Panc1 (cell line): ENCODE measurements at places on chromosomes 3 and 15. TPM values are rescaled to one million over a fixed set of nuclear protein-coding genes. Genes with fewer than 3 reads are reported as not detected.

DNA sequence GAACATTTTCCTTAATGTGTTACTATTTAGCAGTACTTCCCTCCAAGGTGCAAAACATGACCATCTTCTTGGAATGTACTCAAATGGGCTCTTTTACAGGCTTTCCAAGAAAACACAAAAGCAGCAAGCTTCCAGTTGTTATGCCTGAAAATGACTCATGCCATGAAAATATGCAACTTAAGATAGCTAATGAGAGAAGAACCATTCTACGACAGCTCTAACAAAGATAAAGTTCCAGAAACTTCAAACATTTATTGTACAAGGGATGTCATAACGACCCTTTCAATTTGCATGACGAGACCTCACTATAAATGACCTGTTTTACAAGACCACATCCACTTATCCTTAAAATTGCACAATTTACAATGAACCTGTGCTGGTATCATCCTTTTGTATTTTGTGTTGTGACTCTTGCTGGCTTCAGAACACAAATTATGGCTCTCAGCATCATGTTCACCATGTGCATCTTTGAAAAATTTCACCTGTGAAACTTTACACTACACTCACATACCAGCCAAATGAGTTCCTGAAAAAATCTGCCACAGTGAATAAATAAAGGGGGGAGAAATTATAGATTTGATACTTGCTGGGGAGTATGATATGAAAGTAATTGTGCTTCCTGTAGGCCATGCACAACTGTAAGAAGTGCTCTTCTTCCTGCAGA, 433.7 kb downstream of the MAGI1 start:
- DNase-seq = no peak

Gene KNL1
- total RNA-seq = 28.9 TPM

DNA sequence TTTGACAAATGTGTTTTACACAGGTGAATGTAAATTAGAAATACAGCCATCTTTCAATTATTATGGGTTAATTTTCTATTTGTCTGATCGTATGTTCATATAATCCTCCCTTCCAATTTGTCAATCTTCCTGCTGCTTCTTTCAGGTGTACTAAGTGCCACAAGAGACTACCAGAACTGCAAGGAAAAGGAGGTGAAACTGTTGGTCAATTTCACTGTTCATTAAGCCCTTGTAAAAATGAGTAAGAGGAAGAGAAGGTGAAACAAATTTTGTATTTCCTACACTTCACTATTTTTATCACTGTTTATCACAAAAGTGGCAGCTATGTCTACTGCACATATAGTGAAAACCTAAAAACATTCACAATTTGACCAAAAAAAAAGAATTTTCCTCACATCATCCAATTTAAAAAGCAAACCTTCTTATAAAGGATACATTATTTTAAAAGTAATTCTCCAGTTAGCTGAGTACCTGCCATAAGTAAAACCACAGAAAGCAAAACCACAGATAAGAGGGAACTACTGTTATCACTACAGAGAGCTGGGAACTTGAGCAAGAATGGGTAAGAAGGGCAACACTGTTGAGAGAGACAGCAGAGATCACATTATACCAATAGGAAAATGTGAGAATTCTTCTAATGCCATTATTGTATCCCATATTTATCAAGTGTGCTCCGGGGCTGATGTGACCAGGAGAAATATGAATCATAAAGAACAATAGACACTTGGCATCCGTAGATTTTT, 163.0 kb downstream of the TBC1D5 start:
- no peak for DNase-seq

GRCh38 chr3:137165117-137165806, 207.5 kb downstream of the IL20RB start:
- no peak for DNase-seq

DNA sequence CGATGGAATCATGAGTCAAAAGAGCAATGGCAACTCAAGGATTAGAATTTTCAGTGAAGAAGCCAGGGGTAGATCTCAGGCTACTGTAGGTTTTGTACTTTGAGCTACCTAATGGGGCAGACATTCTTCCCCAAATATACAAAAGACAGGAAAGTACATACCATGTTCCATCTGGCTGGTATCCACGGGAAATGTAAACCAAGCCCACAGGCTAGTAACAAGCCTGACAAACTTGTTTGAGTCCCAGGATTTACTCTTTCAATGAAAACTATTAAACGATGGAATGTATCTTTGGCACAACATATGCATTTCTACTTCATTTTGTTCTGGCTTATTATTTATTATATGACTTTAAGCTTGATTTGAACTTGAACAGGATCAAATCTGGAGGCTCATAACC, 44.2 kb upstream of the GOLIM4 start:
- no peak for DNase-seq

GRCh38 chr15:92115834-92116233, 262.3 kb downstream of the SLCO3A1 start:
- DNase-seq = no peak

Gene GOLGA8S
- 0.15 TPM for total RNA-seq

DNA sequence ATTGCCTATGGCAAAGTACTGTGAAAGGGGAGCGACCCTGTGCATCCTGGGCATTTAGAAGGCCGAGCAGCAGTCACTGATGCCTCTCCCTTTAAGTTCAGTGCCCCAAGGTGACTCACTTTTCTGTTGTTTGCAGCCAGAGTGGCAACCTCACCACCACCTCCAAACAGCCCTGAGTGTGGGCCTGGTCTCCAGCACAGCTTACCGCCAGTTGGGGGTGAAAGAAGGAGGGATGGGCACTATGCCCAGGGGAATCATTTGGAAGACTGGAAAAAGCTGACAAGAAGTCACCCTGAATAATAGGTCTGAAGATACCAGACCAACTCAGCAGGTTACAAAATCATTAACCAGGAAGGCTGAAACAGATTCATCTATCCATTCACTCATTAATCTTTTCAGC, 571.8 kb downstream of the EPHB1 start:
- DNase-seq = no peak

DNA sequence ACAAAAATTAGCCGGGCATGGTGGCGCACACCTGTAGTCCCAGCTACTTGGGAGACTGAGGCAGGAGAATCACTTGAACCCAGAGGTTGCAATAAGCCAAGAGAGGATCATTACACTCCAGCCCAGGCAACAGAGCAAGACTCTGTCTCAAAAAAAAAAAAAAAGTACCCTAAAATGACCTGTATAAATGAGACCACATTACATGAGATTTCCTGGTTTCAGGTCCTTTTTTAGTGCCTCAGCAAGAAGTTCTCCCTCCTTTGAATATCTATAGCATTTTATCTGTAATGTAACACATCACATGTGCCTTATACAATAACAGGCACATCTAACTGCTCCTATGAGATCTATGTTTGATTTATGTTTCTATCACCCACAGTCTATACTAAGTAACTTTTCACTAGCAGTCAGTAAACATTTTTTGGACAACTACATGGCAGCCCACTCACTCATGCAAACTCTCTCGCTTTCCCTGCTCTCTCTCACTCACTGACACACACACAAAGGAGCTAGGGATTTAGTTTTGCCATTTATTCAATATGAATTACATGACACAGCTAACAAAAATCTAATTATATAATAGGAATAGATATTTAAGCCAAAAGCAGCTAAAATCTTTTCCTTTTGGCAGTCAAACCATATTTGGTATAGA, 34.1 kb downstream of the ADAM10 start:
- DNase-seq = no peak

DNA sequence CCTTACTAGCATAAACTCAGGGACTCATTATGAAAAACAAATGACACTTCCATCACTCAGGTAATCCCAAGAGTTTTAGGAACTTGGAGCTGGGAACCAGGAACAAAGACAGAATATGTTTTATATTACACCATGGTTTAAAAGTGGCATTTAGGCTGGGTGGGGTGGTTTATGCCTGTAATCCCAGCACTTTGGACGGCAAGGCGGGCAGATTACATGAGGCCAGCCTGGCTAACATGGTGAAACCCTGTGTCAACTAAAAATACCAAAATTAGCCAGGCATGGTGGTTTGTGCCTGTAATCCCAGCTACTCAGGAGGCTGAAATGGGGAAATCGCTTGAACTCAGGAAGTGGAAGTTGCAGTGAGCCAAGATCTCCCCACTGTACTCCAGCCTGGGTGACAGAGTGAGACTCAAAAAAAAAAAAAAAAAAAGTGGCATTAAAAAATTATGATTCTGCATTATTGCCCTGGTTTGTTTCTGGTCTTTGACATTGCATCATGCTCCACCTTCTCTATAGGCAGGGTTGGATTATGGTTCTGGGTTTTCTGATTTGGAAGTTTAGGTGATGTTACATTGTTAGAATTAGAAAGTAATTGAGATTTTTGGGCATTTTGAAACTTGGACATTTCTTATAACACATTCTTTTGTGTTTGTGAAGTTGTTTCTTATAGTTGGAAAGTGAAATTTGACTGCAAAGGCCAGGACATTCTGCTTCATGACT, 19.0 kb downstream of the SQOR start:
- no peak for DNase-seq

DNA sequence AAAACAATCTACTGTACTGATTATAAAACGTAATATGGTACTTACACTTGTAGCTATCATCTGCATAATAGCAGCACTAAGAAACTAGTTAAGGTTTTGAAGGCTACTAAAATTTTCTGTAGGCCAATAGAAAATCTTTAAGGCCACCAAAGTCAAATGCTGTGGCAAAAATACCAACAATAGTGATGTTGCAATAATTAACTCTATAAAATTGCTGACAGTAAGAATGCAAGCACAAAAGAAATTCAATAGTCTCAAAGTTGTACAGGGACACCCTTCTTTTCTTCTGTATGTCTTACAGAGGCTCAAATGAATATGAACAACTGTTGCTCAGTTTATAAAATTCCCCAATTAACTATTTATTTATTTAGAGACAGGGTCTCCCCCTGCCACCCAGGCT, 62.0 kb downstream of the TMCC1 start:
- DNase-seq = no peak

Gene GHSR
- total RNA-seq = not detected

Gene MAGI1
- total RNA-seq = 9.5 TPM

Gene GOLGA8K
- total RNA-seq = 1.5 TPM

DNA sequence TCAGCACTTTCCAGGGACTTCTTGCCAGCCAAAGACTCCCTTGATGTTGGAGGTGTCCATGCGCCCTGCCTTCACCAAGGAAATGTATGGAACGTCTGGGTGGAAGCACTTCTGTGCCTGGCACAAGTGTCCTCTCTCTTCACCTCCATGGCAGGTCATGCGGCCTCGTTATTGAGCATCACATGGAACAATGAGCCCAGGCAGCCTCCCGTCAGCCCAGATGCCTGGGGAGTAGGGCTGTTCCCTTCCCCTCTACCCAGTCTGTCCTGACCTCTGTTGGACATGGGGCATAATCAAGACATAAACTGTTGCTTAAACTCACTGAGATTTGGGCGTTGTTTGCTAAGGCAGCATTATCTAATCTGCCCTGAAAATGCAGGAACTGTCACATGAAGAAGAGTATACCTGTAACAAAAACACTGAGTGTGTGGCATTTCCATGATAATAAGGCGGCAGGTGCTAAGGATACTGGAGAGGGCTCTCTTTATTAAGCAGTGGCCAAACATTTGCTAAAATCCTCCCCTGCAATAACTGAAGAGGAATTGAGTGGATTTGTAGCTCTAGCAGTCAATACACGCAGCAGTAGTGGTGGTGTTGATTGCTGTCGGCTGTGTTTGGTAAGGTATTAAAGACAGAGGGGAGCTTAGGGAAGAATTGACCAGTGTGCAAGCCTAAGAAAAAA, 338.2 kb upstream of the ATP10A start:
- no peak for DNase-seq

GRCh38 chr3:95474338-95474737, 1340.1 kb upstream of the EPHA6 start:
- DNase-seq = no peak

GRCh38 chr15:84833447-84834228, 16.5 kb downstream of the ALPK3 start:
- no peak for DNase-seq

DNA sequence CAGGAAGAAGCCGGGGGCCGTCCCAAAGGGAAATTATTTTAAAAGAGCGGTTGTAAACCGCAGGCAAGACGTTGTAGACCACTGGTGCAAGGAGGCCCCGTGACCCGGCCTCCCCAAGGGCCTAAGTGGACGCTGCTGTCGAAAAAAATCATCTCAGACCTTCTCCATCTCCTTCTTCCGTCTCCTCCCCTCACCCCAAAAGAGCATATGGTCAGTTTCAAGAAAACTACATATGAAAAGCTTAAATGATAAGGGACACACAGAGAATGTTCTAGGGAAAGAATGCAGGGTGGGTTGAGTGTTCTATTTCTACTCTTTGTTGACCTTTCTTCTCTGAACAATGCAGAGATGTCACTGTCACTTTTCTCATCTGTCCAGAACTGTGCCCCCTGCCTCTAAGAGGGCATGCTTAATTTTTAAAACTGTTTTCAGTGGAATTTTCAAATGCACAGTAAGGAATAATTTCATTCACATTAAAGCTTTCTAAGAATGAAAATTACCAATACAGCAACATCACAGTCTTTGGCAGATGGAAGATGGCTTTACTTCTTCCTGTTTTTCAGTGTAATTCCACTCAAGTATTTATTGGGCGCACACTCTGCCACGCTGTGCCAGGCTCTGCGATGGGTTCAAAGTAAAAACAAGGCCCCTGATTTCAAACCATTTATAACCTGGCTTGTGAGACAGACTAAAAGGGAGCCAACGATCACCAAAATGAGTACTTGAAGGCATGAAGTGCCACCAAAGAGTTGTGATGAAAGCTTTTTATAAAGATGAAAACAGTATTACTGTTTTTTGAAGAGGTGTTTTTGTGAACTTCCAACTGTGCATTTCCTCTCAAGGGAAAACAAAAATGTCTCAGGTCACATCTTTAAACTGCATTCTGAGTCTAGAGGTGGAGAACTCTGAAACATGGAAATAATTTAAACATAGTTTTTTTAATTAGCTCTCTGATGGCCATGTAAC, 891 bp upstream of the TOP2B start:
- DNase-seq = no peak

GRCh38 chr3:66227915-66228314, 7.1 kb downstream of the SLC25A26 start:
- DNase-seq = no peak

DNA sequence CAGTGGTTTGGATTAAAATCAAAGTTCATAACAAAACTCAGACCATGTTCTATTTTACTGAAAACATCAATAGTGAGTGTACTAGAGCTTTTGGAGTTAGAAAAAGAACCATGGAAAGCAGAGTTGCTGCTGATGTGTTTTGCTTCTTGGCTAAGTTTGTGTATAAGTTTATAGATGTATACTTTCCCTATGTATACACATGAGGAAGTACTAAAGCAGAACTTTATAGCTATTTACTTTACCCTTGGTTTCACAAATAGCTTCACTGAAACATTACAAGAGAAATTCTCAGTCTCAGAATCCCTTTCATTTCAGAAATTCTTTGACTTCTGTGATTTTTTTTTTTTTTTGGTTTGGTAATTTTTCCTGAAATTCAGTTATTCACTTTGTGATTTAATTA, 229.0 kb downstream of the PTPRG start:
- DNase-seq = no peak

- no peak for DNase-seq
Measured at GRCh38 chr3:166455744-166456143, 618.5 kb upstream of the BCHE start.

DNA sequence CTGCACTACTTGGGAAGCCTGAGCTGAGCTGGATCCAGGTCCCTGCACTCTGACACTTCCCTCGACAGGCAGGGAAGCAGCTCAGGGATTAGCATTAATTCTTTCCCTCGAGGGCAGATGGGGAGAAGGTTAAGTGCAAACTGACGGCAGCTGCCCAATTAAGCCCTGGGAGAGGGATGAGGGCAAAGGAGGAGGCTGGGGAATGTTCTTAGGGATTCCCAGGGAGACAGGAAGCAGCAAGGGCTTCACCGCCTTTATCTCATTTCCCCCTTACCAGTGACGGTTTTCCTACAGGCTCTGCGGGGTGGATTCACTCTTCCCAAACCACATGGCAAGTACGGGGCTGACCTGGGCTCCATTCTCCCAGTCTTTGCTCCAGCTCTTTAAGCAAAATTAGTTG, 519.0 kb upstream of the PROK2 start:
- no peak for DNase-seq
